Stimulated activated CD8-positive, alpha-beta memory T cell treated with anti-CD3 and anti-CD28 coated beads, Interleukin-7, amount 100 ng/mL, for 1 hour (primary cell): ENCODE measurements at places on chromosomes 6 and 20.

DNA sequence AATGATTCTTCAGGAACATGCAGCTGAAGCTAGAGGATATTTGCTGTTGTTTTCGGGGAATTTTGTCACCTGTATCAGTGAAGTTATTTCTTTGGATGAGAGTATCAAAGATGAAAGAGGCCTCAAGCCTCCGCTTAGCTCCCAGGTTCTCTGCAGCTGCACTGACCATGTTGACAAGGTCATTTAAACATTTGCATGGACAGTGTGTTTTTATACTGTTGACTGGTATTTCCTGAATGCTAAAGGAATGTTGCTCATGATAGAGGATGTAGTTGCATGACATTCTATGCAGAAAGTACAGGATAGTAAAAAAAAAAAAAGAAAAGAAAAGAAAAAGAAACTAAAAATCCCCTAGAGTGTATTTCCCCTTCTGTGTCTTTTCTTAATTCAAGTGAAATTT, 165.6 kb upstream of the LAMP5 start:
- DNase-seq, result no peak

GRCh38 chr20:24825591-24825990, 123.5 kb upstream of the CST7 start:
- no peak for DNase-seq

DNA sequence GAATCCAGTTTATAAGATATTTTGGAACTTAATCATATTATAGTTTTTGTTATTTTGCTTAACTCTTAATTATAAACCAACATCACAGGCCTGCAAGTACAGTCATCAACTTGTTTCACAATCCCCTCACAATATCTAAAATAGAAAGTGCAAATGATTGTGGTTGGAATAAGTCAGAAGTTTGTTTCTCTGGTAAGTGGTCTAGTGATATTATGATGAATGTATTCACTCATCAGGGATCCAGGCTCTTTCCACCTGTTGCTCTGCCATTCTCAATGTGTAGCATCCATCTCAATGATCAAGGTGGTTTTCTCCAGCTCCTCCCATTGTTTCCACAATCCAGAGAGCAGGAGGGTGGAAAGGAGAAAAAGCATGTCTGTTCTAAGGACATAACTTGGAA, 54.2 kb downstream of the OPN5 start:
- DNase-seq, result no peak

- no peak for DNase-seq
Measured at GRCh38 chr6:21826023-21826422, 232.5 kb downstream of the SOX4 start.

DNA sequence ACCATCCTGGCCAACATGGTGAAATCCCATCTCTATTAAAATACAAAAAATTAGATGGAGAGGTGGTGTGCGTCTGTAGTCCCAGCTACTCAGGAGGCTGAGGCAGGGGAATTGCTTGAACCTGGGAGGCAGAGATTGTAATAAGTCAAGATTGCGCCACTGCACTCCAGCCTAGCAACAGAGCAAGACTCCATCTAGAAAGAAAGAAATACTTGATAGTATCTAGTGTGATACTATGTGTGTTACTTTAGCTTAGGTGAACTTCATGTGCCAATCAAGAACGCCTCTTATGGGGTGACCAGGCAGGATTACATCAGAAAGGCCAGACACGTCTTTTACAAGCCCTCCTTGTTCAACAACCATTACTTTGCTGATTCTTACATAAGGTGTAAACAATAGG, 107.1 kb downstream of the TMEM170B start:
- no peak for DNase-seq
